Stimulated activated CD8-positive, alpha-beta memory T cell treated with anti-CD3 and anti-CD28 coated beads, Interleukin-7, amount 100 ng/mL, for 1 hour (primary cell): ENCODE measurements at places on chromosomes 5 and 9.

GRCh38 chr5:54944364-54944763 is 41.0 kb downstream of the ESM1 start:
- peak; percentile 7 for DNase-seq

GRCh38 chr9:77582525-77582924 is 65.6 kb downstream of the GNA14 start:
- DNase-seq, result no peak

- DNase-seq, result no peak
Measured at GRCh38 chr5:114360816-114361723, 800 bp upstream of the KCNN2 start.

GRCh38 chr5:33229216-33229615 is 211.5 kb upstream of the TARS1 start:
- DNase-seq, result no peak

DNA sequence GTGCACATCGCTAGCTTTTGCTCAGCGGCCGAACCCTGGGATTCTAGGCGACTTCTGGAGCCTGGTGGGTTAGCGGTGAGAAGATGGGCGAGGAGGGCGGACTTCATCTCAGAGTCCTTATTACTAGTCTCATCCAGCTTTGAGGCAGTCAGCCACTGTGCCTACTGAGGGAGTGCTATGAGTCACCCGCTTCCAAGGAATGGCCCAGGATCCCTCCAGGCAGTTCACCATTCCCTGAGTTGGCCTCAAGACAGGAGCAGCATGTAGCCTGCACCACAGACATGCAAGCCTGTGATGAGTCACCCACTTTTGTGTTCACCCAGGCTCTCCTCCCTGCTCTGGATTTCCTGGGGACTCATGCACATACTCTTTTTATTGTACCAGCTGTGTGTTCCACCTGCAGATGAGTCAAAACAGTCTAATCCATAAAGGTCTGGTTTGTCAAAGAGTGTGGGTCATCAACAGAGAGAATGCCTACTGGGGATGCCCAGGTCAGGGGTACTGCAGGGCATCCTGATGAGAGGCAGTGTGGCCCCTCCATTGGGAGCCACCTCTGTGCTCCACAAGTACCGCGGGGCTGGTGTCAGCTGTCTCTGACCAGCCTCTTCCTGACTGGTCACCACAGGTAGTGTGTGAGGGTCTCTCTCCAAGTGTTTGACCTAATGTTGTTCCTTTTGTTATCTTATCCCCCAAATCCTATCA is 20.2 kb downstream of the SLC22A5 start:
- DNase-seq, result no peak

DNA sequence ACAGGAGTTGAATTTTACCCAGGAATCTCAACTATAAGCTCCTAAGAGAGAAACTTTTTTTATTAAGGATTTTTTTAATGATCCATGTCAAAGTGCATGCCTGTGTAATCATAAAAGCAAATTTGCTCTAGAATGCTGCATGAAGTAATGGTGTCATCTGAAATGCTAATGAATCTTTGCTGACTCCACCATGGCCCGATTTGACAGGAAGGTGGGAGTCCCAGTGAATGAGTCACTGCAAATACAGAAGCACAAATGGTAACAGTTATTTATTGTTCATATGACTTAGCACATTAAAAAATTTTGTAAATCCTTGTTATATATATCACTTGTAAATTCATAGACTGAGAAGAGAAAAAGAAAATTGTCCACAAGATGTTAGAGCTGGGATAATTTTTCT is 341.3 kb downstream of the RASEF start:
- DNase-seq, result no peak

- DNase-seq, result no peak
Measured at GRCh38 chr5:159764283-159765134, 151.8 kb upstream of the ADRA1B start.

GRCh38 chr9:95092262-95093072 is 225.0 kb downstream of the FANCC start:
- DNase-seq, result no peak

- no peak for DNase-seq
Measured at GRCh38 chr9:90929626-90930025, 128.0 kb downstream of the SYK start.

- DNase-seq, result no peak
Measured at GRCh38 chr9:269081-269711, 54.5 kb downstream of the DOCK8 start.

DNA sequence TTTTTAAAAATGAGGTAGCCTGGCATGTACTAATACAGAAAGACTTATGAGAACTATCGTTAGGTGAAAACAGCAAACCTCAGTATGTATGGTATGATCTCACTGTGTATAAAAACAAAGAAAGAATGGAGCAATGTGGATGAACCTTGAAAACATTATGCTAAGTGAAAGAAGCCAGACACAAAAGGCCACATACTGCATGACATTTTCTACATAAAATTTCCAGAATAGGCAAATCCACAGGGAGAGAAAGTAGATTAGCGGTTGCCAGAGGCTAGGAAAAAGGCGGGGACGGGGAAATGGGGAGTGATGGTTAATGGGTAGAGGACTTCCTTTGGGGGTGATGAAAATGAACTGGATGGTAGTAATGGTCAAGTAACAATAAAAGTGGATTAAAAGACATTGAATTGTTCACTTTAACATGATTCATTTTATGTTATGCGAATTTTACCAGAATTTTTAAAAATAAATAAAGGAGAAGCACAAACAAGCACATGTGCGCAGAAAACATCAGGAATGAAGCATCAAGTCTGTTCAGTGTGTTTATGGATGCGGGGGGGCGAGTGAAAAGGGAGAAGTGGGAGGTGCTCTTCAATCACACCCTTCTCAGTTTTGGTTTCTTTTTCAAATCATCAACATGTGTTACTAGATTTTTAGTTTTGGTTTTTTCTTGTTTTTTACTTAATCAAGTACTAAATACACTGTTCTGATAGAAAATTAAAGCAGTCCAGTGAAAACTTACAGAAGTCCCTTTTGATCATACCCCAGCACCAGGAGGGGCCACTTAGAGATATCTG is 16.3 kb downstream of the ROR2 start:
- DNase-seq, result no peak

DNA sequence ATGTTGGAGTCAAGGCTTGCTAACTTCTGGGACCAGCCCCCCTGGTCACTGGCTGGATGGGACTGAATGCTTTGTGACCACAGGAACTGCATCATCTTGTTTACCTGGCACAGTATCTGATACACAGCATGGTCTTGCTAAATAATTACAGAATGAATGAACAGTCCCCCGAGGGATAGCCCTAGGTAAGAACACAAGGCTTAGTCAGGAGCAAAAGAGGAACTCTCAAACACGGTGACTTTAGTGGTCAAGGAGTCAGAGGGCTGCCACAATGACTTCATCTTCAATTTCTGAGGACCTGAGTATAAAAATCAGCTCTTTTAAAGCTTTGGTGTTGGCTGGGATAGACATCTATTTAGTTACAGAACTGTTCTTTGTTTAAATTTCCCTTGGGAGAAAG is 15.1 kb upstream of the CXCL14 start:
- DNase-seq, result no peak

DNA sequence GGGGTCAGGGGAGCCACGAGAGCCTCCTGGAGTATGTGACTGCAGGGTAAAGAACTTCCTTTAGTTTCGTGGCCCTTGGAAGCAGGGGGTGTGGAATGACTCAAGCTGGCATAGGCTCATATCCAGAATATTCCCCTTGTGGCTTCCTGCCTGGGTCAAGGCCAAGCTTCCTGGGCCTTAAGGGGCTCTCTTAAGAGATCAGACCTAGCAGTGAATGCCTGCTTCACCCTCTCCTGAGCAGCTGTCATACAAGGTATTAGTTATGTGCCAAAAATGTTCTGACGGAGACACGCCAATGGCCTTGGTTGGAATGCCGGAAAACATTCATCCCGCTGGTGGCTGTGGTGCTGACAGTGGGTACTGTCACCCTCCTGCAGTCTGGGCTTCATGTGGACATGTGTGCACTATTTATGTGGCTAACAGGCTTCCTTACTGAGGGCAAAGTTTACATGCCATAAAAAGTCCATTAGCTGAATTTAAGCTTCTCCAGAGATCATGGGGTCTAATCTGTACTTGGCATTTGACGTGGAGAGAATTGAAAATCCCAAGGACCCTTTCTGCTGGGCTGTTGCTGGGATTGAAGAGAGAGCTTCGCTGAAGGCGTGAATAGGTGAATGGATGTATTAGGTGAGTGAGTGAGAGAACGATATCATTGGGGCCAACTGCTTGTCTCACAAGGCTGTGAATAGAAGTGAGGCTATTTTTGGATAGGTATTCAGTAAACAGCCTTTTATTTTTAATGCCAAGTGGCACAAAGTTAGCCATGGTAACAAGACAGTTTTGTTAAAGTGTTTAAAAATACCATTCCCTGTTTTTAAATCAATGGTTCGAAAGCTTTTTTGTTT is 156.8 kb downstream of the MACROH2A1 start:
- no peak for DNase-seq

GRCh38 chr9:77763566-77763965 is 115.4 kb upstream of the GNA14 start:
- no peak for DNase-seq

GRCh38 chr5:180006141-180006540 is 65.4 kb downstream of the RNF130 start:
- no peak for DNase-seq

- DNase-seq, result no peak
Measured at GRCh38 chr5:78746021-78746770, 97.6 kb upstream of the LHFPL2 start.

GRCh38 chr5:80033513-80033912 is 1.6 kb upstream of the THBS4 start:
- DNase-seq, result no peak

DNA sequence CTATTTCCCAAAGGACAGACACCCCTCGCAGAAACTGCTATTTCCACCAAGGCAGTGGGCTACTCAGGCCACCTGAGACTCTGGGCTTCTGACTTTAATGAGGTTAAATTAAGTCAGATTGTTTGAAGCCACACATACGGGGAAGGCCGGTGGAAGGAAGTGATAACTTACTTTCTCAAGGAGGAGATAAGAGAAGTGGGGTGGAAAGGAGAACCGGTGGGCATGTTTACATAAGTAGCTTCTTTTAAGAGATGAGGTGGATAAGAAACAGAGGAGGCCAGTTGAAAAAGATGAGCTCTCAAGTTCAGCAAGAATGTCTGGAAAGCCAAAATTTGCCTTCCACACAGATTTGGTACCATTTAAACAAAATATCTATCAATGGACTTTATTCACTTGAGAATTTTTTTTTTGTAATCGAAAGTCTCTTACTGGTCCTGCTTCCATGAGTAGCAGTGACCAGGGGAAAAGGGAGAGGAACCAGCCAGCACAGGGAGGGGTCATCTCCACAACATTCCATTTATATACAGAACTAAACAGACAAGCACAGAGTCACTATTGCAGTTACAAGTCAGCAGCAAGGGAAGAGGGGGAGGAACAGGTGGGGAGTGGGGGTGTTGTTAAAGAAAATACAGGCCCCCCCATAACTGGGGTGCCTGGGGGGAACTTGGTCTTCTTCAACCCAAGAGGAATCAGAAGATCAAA is 20.0 kb downstream of the CCDC125 start:
- no peak for DNase-seq

- DNase-seq, result no peak
Measured at GRCh38 chr5:139881143-139881733, 85.6 kb downstream of the PSD2 start.

GRCh38 chr9:121771418-121771817 is 120.0 kb downstream of the DAB2IP start:
- DNase-seq, result no peak

DNA sequence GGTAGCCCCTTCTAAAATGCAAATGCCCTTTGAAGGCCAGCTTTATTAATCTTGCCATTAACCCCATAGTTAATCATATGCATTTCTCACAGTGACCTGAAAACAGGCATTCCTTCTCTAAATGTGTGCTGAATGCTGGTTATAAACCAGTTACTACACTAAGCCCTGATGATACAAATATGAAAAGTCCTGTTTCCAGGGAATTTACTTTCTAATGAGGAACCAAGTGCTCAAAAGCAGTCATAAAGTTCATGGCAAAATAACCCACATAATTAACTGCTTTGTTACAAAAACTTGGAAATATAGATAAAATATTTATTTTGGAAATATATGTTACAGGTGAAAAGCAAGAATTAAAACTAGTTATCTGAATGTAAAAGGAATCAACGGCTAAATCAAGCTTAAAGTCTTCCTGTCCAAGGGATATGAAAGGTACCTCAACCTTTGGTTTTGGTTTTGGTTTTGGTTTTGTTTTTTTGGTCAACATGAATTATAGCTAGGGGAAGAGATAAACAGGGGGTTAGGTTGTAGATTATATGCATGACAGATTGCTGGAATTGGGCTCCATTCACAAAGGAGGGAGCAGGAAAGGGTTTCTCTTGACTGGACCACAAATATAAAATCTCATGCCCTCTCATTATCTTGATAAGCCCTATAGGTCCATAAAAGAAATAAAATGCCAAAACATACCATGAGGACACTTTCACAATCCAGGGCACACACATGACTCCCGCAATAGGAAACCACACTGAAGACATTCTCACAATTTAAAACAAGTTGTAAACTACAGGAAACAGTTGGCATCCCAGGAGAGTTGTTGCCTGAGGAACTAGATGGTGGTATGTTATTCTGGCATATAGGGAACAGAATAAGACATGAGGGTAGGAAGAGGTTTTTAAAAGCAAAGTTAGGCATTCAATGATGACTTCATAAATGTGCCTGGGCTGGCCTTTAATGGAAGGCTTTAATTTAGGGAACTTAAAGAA is 46.7 kb upstream of the MACIR start:
- no peak for DNase-seq

- no peak for DNase-seq
Measured at GRCh38 chr9:100515578-100516494, 42.9 kb downstream of the TMEFF1 start.

GRCh38 chr5:169099801-169100734 is 200.9 kb downstream of the SLIT3 start:
- no peak for DNase-seq

DNA sequence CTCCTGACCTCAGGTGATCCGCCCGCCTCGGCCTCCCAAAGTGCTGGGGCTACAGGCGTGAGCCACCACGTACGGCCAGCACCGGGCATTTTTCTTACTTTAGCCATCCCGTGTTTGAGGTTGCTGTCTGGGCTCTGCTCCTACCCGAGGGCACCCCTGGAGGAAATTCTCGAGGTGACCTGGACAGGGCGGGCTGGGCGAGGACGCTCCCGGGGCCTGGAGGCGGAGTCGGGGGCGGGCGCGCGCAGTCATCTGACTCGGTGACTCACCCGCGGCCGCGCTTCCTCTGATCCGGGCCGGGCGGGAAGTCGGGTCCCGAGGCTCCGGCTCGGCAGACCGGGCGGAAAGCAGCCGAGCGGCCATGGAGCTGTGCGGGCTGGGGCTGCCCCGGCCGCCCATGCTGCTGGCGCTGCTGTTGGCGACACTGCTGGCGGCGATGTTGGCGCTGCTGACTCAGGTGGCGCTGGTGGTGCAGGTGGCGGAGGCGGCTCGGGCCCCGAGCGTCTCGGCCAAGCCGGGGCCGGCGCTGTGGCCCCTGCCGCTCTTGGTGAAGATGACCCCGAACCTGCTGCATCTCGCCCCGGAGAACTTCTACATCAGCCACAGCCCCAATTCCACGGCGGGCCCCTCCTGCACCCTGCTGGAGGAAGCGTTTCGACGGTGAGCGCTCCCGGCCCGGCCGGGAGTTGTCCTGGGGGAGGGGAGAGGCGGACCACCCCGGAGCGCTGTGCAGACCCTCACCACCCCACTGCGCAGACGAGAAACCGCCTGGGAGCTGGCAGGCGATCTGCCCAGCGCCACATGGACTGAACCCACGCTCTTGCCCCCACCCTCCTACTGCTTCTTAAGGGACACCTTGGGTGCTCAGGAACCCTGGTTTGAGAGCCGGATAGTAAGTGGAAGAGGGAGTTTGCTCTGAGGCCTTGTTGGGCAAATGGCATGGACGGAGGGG is at the start of gene HEXB:
TSS of gene HEXB (plus strand) at position 334 of the 952 bp plus-strand sequence. CDS start at position 362, 28 bp downstream.
- DNase-seq, result peak; percentile 66

- DNase-seq, result no peak
Measured at GRCh38 chr9:134381671-134382516, 55.6 kb downstream of the RXRA start.
